ENCODE measurements at places on chromosomes 12 and 14.

DNA sequence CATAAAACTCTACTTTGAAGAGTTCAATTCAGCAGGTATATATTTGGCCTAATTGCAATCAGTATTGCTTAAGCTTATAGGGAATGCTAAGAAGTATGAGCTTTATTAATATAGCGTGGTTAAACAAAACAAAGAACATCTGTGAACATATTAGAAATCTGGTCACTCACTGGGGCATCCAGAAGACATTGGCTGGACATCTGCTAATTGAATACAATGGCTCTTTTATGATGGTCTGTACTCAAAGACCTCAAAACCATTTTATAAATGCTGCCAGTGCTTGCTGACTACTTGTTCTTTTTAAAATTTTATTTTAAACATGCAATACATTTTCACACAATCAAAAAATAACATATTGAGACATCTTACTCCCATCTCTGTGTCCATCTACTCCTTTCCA is 173.0 kb downstream of the STXBP6 start:
- no peak for DNase-seq

DNA sequence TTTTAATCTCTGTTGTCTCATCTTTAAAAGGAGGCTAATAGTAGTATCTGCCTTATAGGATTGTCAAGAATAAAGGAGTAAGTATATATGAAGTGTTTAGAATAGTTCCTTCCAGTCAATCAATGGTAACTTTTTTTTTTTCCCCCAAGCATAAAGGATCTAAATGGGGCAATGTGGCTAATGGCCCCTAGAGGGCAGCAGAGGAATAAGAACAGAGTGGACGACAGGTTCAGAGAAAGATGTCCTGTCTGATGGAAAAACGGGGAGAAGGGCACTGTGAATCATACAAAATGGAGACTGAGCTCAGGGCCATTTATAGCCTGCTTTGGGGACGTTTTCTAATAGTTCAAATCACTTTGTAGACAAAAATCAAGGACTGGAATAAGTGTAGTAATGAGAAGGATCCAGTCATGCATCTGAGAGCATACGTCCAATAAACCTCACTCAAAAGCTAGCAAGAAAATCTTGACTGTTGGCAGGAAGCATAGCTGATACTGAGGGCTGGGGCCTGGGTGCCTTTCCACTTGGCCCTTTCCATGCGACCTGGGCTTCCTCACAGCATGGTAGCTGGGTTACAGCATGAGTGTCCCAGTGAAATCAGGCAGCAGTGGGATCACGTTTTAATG is 51.3 kb downstream of the IFNG-AS1 start:
- peak; percentile 85 for DNase-seq

DNA sequence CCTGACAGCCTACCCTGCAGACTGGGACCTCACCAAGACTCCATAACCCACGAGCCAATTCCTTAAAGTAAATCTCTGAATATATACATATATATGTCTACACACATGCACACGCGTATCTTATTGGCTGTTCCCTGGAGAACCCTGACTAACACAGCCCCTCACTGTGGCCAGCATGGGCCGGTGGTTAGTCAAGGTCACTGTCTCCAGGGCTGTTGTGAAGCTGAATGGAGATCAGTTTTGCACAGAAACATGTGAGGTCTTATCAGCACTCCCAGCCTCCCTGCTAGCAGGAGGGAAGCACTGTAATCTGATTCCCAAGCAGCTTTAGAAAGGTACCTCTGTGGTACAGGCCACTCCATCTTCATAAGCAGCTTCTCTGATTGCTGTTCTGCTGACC is 46.6 kb upstream of the PLEKHG6 start:
- DNase-seq: no peak

- DNase-seq: peak; percentile 56
These were observed at the start of gene TTC9 for GRCh38 chr14:70641548-70642302. TTC9 (plus strand) TSS chr14:70641916; CDS start chr14:70642130, 214 bp downstream.

GRCh38 chr14:99809859-99810558 is 16.8 kb downstream of the EML1 start:
- no peak for DNase-seq

- DNase-seq: no peak
These were observed 34.9 kb upstream of the EML1 start for GRCh38 chr14:99758121-99758821.

GRCh38 chr12:45598761-45599160 is 130.7 kb upstream of the ARID2 start:
- no peak for DNase-seq

GRCh38 chr12:54033980-54034784 is 1.3 kb downstream of the HOXC5 start:
- DNase-seq: no peak

- no peak for DNase-seq
These were observed 6.6 kb downstream of the TCL1A start for GRCh38 chr14:95707327-95707726.

Measured in NCI-H1105 treated with DMSO at 0.1 percent for 48 hours (cell line).